ENCODE measurements at places on chromosomes 11 and 22.

DNA sequence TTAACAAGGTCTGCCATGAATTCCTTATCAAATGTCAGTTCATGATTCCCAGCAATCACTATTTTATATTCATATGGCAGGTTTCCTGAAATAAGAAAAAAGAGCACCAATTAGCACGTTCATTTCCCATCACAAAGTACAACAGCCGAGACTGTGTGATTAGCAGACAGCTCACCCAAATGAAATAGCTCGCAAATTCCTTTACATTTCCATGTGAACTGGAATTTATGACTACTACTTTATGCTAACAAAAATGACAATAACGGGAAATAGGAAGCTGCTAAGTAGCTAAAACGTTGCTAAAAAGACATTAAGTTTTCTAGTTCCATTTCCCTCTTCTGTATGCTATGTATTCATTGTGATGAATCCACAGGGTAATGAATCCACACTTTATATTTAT lies 90.7 kb downstream of the MPPED2 start:
- DNase-seq, result no peak

DNA sequence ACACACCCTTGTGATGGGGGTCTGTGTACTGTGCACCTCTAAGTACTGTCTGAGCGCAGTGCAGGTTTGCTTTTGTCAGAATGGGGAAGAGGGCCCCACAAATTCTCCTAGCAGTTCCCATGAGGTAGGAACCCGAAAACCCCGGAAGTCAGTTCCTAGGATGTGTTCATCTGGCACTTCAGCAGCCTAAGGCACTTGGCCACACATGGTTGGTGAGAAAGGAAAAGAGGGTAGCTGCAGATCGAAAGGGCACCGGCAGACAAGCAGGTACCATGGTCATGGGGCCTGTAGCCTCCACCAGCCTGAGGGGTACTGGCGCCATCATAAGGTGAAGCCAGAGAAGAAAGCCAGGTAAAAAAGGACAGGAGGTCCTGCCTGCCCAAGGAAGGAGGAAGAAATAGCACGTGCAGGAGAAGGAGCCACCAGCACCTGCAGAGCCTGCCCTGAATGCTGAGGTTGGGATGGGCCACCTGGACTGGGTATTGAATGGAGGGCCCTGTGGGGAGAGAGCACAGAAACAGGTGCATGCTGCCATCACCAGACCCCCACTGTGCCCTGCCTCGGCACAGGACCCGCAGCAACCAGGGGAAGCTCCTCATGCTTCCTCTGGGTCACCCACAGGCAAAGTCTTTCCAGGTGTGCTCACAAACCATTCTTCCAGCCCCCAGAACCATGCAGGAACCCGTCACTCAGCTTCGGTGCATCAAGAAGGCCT lies 8.1 kb upstream of the CASTOR1 start:
- DNase-seq, result no peak

GRCh38 chr11:69140635-69141034 lies 15.1 kb upstream of the SMIM38 start:
- no peak for DNase-seq

DNA sequence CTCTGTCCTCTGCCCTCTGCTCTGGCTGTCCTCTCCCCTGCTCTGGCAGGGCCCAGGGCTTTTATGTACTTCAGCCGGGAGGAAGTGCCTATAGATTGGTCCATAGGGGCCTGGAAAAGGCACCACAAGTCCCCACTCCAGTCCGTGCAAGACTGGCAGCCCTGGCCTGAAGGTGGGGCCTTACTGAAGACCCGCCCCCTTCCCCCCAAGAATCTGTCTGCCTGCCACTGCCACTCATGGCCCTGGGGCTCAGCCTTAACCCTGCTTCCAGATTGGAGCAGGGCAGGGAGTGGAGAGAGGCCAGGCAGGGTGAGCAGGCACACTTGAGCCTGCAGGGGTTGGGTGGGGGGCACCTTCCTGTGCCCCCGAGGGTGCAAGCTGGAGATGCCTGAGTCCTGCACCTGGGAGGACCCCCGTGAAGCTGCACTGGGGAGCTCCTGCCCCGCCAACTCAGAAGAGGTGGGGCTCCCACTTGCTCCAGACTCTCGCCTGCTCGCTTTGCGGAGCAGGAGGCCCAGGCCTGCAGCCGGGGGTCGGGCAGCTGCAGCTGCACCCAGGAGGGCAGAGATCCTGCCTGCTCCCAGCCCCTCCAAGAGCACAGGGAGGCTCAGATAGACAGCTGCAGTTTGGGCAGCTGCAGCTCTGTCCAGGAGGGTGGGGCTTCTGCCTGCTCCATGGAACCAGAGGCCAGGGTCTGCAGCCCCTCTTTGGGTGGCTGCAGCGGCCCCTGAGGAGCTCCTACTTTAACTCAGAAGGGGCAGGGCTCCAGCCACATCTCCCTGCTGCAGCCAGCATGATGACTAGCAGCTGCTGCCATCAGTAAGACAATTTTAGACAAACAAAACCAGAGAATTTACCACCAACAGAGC lies 51.0 kb upstream of the SC5D start:
- DNase-seq, result no peak

GRCh38 chr11:129608711-129609110 lies 206.9 kb upstream of the TMEM45B start:
- DNase-seq, result no peak

- no peak for DNase-seq
Observed at GRCh38 chr11:61145228-61146005, 15.8 kb downstream of the VPS37C start.

DNA sequence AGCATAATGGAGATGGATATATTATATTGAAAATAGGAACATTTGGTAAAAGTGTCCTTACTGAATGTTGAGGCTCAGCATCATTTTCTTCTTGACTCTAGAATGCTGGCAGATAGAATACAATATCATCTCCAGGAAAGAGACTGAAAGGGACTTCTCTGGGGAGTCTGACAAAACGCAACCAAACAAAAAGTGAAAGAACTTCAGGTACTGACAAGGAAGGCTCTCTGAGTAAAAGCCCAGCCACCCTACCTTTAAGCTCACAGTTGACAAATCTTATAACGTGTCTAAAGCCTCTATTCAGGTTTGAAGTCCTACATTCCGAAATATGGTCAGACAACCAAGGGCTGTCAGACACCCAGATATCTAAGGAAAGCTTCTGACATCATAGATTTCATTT lies 590.8 kb downstream of the SOX6 start:
- no peak for DNase-seq

DNA sequence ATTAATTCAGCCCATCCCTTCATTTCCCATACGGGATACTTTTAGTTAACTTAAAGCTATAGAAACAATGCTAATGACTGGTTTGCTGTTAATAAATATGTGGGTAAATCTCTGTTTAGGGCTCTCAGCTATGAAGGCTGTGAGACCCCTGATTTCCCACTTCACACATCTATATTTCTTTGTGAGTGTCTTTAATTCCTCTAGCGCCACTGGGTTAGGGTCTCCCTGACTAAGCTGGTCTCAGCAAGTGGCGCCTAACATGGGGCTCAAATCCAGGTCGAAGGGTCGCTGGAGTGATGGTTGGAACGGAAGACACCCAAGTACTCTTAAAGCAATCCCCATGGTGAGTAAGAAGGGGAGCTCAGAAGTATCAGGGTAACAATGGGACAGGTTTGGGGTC lies 14.4 kb upstream of the OOSP1 start:
- peak; percentile 3 for DNase-seq

DNA sequence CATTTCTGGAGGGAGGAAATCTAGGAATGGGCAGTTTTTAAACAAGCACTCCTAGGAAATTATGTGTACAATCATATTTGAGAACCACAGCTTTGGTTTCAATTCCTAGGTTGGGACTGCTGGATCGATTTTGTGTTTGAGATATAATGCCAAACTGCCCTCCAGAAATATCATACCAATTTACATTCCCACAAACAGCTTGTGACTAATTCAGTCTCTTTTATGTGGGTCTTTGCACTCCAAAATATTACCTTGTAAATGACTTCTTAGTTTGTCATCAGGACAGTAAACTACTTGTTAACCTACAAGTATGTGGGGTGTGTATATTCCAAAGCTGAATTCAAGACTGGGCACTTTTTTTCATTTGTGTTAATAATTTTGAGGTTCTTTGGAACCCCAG lies 9.8 kb upstream of the BARX2 start:
- no peak for DNase-seq

GRCh38 chr11:46237248-46238077 lies 40.0 kb upstream of the CREB3L1 start:
- DNase-seq, result peak; percentile 80

- no peak for DNase-seq
Observed at GRCh38 chr22:23386822-23387580, 193.1 kb downstream of the IGLL1 start.

- DNase-seq, result peak; percentile 11
Observed at GRCh38 chr22:36364255-36365019, 23.3 kb downstream of the MYH9 start.

GRCh38 chr22:39825661-39826102 lies 67.9 kb downstream of the ENTHD1 start:
- DNase-seq, result no peak

DNA sequence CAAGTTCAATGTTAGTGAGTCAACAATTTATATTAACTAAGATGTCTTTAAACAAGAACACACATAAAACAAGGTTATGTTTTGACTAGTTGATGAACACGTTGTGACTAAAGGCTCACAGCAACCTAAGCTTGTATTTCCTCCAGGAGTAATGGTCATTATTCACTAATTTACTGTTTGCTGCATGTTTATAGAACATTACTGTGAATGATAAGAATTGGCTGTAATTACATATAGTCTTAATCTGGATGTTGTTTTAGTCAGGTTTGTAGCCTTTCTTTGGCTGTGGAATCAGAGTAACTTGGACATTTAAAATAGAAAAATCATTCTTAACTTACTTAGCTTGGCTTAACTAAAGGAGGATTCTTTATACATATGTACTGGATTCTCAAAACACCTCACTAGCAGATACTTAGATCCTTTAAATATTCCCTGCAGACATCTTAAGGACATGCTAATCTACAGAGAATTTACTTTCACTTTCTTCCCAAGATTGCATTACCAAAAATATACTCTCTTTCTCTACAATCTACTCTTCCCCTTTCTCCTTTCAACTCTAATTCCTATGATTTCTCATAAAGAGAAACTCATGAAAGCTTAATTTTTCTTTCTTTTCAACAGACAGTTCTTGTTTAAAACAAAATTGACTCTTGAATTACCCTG lies 319.7 kb upstream of the CTSC start:
- DNase-seq, result no peak

DNA sequence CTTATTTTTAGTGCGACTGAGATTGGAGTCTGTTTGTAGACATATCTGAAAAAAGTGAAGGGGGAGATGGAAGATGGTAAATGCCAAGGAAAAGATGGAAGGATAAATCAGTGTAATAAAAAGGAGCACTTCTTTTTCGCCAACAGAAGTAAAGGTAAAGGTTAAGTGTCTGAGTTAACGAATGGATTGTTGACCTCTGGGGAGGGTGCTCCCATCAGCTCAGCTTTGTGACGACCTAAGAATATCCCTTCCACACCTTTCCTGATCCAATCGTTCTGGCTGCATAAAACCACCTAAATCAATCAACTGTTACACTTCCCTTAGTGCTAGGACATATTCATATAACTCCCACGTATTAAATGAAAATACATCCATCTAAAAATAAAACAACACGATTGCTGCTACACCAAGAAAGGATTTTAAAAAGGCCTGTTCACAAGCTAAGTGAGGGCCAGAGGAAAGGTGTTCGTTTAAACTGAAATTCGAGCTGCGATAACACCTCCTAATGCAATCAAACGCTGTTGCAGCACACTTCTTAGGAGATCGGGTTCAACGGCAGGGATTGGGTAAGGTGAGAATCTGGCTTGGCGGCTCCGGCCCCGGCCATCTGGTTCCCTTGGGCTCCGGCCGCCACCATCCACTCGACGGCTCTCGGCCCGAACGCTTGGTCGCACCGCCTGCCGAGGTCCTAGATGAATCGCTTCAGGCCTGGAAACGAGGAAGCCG lies 658 bp downstream of the C11orf71 start:
- peak; percentile 91 for DNase-seq

Measured in DMS53 (cell line).